ENCODE measurements at places on chromosomes 16 and 17.

DNA sequence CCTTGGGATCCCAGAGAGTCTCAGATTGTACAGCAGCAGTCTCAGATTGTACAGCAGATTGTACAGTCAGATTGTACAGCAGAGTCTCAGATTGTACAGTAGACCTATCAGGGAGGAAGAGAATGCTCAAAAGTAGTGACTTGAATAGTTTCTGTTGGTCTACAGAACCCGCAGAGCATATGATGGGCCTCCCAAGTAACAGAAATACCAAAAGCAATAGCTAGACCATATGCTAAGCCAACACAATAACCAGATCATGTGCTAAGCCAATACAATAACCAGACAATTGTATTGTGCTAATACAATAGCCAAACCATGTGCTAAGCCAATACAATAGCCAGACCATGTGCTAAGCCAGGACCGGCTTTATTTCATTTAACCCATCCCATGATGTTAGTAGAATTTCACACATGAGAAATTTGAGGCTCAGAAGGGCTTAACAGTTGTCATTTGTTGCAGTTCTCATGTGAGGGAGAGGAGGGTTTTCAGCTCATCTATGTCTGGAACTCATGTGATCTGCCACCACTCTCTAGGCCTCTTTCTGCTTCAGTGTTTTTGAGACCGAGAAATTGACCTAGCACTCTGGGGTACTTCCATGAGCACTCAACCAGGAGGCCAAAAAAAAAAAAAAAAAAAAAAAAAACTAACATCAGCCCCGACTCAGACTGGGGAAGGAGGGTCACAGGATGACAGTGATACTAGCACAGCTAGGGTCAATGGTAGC is 144.0 kb downstream of the SOX9 start:
- DNase-seq: no peak

DNA sequence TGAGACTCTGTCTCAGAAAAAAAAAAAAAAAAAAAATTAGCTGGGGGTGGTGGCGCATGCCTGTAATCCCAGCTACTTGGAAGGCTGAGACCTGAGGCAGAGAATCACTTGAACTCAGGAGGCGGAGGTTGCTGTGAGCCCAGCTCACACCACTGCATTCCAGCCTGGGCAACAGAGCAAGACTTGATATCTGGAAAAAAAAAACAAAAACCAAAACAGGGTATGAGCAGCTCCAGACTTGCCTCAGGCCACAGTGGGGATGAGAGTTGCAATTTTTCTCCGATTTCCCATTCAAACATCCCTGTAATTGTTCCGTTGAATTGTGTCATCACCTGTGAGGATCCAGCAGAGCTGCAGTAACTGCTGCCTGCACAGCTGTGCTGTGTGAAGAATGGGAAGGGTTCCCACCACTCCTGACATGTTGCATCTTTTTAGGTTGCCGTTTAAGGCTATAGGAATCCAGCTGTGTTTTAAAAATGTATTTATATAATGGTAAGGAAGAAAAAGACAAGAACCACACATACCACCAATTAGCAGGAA is 150.0 kb downstream of the VPS53 start:
- DNase-seq: no peak

DNA sequence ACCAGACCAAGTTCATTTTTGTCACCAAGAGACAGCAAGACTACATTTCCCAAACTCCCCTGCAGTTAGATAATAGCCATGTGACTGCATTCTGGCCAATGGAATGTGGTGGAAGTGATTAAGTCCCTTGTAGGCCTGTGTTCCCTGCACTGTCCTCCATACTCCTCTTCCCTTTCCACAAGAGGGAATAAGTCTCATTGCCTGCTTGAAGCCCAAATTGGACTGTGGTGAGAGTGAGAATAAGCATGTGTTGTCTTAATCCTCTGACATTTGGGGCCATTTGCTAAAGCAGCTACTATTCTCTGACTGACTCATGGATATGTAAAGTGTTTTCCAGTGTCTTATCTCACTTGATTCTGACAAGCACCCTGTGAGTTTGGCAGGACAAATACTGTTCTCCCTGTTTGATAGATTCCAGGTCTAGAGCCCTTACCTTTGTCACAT is 20.7 kb downstream of the PIK3R6 start:
- no peak for DNase-seq

DNA sequence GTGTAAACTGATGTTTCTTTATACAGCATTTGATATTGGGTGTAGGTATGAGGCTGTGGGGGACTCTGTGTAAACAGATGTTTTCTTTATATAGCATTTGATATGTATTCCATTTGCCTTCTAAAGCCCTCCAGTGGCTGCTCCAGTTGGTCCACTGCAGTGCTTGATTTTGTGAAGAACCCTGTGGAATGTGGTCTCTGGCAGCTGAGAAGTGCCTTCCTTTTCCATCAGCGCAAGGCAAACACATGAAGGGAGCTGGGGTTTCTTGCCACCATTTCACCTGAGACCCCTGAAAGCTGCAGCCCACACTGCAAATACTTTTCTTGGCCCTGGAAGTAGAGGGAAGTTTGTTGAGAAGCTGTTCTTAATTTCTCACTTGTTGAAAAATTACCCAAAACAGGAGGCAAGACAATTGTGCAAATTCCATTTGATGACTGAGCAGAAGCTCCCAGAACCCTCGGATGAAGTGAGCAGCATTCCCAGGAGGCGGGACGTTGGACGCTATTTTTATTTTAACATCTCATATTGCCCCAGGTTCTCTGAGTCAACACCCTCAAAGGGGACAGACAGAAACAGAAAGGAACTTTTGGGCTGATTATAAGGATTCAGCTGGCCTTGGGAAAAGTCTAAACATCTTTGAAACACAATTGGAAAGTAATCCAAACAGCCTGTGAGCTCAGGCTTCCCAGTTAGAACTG is 158.5 kb upstream of the RPH3AL start:
- DNase-seq: no peak

DNA sequence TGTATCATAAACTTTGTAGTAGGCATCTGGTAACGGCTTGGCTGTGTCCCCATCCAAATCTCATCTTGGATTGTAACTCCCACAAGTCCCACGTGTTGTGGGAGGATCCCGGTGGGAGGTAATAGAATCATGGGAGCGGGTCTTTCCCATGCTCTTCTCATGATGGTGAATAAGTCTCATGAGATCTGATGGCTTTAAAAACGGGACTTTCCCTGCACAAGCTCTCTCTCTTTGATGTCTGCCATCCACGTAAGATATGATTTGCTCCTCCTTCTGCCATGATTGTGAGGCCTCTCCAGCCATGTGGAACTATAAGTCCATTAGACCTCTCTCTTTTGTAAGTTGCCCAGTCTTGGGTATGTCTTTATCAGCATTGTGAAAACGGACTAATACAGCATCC is 248.7 kb downstream of the SNX29 start:
- DNase-seq: no peak

Data from activated effector memory CD4-positive, alpha-beta T cell treated with Interleukin-2 at 50 U/mL for 16 hours (primary cell).